Chondrocyte (in vitro differentiated cells): ENCODE measurements at places on chromosomes 1 and 21. TPM values are rescaled to one million over a fixed set of nuclear protein-coding genes. Genes with fewer than 3 reads are reported as not detected.

The FCN3 gene
- not detected in 3 replicates for total RNA-seq

The KRTAP13-1 gene
- total RNA-seq, result not detected in 3 replicates

The CD5L gene
- total RNA-seq, result not detected in 3 replicates

The OR2M3 gene
- not detected in 3 replicates for total RNA-seq

The LRRN2 gene
- 3.3 to 5.9 TPM (median 4.6 TPM) in 3 replicates for total RNA-seq

The SPATA21 gene
- not detected in 3 replicates for total RNA-seq

DNA sequence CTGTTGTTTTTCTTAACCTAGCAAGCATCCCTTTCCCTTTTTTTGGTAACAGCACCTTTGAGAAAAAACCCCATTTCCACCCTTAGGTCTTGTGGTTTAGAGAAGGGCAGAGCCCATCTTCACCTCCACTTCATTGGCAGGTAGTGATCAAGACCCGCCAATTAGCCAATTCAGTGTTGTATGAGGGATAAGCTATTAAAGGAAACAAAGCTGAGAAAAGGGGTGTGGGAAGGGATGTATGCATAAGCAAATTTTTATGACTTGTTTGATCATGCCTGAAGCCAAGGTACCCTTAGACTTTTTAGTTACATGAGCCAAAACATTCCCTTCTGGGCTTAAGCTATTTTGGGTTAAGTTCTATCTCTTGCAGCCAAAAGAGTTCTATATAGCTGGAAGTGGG, 3.6 kb upstream of the ZNF697 start:
- no peak for DNase-seq

DNA sequence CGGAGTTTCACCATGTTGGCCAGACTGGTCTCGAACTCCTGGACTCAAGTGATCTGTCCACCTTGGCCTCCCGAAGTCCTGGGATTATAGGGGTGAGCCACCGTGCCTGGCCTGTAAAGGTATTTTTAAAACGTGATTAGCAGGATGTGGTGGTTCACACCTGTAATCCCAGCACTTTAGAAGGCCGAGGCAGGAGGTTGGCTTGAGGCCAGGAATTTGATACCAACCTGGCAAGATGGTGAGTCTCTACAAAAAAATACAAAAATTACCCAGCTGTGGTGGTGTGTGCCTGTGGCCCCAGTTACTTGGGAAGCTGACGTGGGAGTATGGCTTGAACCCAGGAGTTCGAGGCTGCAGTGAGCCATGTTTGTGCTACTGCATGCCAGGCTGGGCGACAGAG, 43.3 kb upstream of the SOD1 start:
- no peak for DNase-seq

- no peak for DNase-seq
These were observed 66.6 kb downstream of the MAP3K21 start for GRCh38 chr1:233393926-233394680.

DNA sequence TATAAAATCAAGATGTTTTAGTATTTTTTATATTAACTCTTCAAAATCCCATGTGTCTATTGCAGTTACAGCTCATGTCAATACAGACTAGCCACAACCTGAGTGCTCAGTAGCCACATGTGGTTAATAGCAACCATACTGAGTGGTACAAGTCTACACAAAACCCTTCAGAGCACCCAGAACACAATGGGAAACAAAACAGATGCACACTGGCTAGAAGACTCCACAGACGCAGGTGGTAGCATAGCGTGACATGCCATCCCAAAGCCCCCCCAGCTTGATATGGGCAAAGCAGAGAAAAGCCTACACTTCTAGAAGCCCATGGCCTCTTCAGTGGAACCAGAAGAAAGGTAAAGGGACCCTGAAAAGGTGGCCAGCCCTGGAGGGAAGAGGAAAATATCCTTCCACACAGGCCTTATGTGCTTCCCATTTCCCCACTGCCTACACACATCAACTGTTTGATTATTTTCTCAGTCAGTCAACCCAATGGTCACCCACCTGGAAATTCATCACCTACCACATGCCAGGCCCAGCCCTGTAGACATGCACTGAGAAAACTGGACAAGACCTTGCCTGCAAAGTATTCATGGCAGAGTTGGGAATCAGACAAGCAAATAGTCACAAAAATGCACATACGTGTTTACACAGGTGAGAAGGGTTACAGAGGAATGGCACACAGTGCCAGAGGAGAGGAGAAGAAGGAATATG, 175.0 kb downstream of the VAV3 start:
- no peak for DNase-seq

DNA sequence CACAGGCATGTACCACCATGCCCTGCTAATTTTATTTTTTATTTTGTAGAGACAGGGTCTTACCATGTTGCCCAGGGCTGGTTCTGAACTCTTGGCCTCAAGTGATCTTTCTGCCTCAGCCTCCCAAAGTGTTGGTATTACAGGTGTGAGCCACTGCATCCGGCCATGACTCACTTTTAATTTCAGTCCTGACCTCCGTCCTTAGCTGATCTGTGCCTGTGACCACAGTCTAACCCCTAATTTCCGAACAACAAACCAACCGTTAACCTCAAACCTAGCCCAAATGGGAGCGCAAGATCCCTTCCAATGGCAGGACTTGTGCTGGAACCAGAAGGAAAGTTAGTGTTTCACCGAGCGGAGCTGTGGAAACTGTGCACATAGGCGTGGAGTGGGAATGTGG, 29.3 kb upstream of the MAN1C1 start:
- no peak for DNase-seq

- DNase-seq, result no peak
These were observed 113.6 kb downstream of the DMRTB1 start for GRCh38 chr1:53572815-53573173.

GRCh38 chr1:63119575-63120155, 202.7 kb upstream of the FOXD3 start:
- no peak for DNase-seq

- no peak for DNase-seq
These were observed 65.4 kb upstream of the TLR5 start for GRCh38 chr1:223208164-223209076.

DNA sequence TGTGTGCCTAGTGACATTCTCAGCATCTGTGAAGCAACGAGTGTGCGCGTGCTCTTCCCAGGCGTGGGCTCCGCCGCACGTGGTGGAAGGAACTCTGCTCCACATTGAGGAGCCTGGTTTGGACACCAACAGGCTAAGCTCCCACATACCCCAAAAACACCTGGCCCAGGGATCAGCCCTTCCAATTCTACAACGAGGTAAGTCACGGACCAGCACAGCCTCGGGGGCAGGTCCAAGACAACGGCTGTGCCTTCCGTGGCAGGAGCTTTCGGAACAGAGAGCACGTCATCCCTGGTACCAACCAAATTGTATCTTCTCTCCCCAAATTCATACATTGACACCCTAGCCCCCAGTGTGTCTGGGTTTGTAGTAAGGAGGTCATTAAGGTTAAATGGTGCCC, 27.2 kb upstream of the PDE9A start:
- no peak for DNase-seq

DNA sequence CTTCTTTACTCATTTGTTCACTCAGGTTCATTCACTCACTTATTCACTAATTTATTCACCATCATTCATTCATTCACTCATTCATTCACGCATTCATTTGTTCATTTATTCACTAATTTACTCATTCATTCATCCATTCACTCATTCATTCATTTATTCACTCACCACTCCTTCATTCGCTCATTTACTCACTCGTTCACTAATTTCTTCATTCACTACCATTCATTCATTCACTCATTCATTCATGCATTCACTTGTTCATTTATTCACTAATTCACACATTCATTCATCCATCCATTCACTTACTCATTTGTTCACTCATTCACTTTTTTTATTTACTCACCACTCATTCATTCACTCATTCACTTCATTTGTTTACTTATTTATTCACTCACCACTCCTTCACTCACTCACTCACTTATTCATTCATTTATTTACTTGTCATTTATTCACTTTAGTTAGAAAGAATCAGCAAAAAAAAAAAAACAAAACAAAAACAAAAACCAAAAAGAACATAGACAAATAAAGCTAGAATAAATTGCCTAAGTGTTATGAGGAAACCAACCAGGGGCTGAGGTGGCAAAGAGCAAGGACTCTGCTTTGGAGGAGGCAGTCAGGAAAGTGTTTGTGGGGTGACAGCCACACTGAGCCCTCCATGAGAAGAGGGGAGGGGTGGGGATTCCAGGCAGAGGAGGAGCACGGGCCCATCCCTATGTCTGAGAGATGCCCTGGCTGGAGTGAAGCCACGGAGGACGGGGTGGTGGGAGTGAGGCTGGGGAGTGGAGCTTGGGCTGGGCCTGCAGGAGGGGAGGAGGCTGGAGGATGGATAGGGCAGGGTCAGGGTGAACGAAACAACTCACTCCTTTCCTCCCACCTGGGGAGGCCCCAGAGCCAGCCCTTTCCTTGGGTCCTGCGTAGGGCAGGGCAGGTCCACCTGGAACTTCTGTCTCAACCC, 129.2 kb upstream of the WNT4 start:
- no peak for DNase-seq

GRCh38 chr1:221672965-221673364, 68.9 kb downstream of the DUSP10 start:
- no peak for DNase-seq
